ENCODE measurements at places on chromosomes 4 and X.

DNA sequence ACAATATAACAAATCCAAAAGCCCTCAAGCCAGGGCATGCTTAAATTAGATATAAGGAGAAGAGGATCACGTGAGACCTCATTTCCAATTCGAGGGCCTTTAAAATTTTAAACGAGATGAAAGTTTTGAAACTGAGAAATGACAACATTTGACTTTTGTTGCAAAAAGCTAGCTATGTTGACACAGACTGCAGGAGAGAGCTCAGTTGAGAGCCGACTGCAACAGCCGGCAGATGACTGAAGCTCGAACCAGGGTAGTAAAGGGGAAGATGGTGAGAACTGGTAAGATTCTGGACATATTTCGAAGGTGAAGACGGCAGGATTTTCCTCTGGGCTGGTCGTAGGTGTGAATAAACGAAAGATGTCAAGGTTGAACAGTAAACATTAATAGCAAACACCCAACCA lies 773 bp downstream of the PRMT9 start:
- DNase-seq = peak; percentile 40

DNA sequence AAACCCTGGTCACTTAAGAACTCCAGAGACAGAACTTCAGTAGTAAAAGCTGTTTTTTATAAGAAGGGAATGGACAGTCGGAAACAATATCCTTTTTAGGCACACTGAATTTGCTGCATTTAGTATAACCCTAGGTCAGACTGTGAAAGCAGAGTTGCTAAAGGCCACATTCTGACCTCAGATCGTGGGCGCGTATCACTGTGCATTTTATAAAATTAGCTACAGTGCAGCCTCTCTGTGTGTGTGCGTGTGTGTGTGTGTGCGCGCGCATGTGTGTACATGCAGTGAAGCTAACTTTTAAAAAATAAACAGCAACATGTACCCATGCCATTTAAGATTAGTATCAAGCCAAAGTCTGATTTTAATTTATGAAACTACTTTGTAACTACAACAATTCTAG lies 8.0 kb downstream of the ZNF827 start:
- DNase-seq = no peak

- DNase-seq = peak; percentile 76
These were observed 78.0 kb upstream of the DRD5 start for GRCh38 chr4:9703391-9703790.

DNA sequence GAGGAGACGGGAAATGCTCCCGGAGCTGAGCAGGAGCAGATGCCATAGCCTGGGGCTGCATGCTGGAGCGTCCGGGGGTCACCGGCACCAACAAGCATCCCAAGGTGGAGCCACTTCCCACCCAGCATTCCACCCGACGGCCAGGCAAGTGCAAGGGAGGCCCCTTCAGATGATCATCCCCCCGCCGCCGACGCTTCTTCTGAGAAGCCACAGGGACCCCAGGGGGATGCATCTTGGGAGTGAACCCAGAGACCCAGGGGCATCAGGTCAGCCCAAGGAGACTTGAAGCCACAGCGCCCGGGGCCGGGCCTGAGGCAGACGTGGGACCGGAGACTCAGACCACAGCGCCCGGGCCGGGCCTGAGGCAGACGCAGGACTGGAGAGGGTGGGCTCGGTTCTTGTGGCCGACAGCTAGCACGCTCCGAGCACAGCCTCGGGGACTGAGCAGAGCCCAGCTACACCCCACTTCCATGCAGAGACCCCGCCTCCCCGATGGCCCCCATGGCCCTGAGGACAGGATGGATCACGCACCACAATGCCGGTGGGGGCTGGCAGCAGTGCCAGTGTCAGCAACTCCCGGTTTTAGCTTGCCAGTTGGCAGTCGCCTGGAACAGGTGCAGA lies 33.0 kb upstream of the CPLX1 start:
- DNase-seq = no peak

- no peak for DNase-seq
These were observed 74.7 kb upstream of the C4orf50 start for GRCh38 chr4:6092971-6093370.

GRCh38 chrX:110146521-110146920 lies 143.6 kb downstream of the TMEM164 start:
- DNase-seq = no peak

- no peak for DNase-seq
These were observed 138.2 kb downstream of the KLHL13 start for GRCh38 chrX:117978402-117978801.

GRCh38 chr4:94932366-94932765 lies 174.6 kb downstream of the BMPR1B start:
- DNase-seq = no peak

- DNase-seq = no peak
These were observed 31.1 kb upstream of the PDLIM3 start for GRCh38 chr4:185566425-185566824.

DNA sequence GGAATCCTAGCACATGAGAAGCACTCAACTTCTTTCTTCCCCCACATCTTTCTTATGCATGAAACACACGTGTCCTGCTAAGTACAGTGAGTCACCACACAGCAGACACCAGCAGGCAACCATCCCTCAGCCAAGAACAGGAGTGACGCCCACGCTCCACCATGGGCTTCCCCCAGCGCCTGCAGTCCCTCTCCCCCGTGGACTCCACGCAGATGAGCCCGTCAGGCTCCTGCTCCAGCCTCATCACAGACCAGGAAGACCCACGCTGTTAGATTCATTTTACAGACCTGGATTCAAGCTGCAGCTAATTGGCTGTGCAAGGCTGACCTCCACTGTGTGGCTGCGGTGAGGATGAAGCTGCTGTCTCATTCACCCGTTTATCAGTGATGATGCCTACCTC lies 16.7 kb downstream of the HMX1 start:
- no peak for DNase-seq

DNA sequence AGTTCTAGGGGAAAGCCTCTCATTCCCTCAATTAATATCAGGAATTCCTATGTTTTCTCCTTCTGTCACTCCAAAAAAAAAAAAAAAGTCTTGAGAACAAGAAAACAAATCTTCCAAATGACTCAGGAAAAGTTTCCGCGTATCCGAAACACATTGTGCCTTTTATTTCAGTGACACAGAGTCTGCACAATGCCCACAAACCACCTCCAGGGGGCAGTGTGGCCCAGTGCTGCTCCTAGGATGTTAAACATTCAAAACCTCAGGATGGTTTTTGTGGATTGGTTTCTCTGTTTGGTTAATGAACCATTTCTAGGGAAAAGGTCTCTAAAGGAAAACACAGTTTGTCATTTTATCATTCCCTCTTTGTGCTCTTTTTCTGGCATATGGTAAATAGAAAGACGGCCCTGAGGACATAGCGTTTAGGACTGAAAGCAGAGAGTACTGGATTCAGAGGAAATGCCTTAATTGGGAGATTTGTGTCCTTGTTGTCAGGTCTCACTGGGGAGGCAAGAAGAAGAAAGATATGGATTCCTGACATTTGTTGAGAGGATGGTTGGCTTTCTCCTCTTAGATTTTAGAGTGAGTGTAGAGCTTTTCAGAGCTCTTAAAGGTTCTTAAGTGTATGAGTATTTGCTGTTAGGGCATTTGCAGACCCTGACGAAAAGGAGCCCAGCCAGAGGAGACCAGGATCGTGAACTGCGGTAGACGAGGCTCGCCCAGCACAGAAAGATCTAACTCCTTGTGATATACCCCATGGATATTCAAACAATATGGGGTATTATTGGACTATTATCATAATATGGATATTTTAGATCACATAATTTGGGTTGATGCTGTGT lies 65.7 kb upstream of the MAP9 start:
- DNase-seq = peak; percentile 85

DNA sequence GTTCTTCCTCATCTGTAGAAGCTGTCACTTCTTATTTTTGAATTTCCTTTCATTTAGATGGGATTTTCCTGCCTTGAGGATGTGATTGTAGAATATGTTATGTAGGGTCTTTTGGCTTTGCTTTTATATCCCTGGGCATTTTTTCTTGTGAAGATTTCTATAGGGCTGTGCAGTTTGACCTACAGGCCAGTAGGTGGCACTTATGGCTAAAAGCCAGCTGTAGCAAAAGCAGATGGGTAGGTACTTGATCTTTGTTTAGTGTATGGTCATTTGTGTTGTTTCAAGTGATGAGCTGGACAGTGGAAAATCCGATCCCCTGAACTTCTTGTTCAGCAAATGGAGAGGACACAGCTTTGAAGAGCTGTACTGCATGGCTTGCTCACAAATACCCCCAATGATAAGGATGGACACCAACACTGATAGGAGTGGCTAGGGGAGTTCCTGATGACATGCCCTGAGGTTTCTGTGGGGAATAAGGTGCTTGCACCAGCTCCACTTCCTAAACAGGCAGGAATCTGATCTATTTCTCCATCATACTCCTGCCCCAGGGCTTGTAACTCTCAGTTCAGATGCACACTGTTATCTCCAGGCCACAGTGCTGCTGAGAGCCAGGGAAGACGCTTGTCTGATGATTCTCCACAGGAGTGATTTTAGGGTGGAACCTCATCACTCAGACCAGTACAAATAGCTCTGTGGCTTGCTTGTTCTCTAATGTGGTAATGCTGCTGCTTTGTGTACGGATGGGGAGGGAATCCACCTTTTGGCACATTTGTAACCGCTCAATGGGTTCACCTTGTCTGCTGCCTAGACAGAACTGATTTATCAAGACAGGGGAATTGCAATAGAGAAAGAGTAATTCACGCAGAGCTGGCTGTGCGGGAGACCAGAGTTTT lies 417.1 kb upstream of the MAGEB16 start:
- DNase-seq = no peak

DNA sequence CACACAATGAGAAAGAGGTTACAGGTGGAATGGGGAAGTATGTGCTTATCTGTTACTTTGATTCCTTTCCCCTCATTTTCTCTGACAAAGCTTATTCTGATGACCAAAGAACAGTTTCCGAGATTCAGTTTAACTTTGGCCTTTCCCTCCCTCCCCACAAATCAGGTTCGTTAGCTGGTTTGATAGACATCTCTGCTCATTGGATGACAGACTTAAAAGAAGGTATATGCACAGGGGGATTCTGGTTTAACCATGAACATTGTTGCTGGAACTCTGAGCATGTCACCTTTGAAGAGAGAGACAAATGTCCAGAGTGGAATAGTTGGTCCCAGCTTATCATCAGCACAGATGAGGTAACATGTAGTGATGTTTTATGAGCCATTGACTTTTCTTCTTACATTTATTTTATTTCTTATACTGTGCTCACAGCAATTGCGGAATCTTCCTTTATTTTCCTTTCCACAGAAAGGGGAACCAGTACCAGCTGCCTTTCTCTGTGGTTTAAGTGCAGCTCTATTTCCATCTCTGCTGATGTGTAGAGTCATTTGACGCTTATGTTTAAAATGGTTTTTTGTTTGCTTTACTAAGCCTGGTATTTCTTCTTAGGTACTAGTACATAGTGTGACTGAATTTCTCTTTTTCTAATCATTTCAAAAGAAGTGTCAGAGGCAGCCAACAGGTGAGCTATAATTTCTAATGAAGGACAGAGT lies 125.0 kb downstream of the AKAP4 start:
- no peak for DNase-seq

DNA sequence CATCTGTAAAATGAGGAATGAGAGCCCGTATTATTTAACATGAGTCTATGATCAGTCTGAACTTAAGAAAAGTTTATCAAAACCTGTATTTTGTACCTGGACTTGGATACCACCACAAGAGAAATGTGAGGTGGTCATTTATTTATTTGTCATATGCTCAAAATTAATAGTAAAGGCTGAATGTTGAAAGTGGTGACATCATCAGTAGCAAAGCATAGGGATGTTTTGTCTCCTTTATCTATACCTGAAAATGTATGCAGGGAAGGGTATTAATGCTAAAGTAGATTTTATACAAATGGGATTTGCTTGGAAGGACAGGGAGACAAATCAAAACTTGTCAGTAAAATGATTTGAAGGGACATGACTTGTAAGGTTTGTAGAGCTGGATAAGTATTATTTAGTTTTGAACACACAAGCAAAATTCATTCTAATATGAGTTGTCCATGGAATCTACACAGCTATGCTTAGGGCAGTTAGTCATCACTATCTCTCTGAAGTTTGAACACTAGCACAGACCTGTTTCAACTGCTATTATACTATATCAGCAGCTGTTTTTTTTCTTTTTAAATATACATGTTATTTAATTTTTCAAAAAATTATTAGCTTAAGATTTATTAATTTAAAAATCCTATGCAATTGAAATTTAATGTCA lies 52.4 kb upstream of the GUCY1A1 start:
- no peak for DNase-seq

- DNase-seq = peak; percentile 93
These were observed at the start of gene VAMP7 for GRCh38 chrX:155881158-155881993. VAMP7 (plus strand) TSS chrX:155881345; CDS start chrX:155889467, 8,122 bp downstream.

DNA sequence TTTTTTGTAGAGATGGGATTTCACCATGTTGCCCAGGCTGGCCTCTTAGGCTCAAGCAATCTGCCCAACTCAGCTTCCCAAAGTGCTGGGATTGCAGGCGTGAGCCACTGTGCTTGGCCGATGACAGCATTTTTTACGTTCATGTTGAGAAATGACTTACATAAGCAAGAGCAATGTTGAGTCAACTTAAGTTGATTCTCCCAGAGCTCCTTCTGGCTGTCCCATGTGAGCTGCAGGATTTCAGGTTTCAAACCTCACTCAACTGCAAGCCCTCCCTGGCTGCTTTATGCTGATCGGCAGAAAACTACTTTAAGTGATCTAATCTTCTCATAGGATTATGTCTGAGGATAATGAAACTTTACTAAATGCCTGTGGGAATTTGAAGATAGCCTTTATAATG lies 86.8 kb downstream of the GC start:
- no peak for DNase-seq

DNA sequence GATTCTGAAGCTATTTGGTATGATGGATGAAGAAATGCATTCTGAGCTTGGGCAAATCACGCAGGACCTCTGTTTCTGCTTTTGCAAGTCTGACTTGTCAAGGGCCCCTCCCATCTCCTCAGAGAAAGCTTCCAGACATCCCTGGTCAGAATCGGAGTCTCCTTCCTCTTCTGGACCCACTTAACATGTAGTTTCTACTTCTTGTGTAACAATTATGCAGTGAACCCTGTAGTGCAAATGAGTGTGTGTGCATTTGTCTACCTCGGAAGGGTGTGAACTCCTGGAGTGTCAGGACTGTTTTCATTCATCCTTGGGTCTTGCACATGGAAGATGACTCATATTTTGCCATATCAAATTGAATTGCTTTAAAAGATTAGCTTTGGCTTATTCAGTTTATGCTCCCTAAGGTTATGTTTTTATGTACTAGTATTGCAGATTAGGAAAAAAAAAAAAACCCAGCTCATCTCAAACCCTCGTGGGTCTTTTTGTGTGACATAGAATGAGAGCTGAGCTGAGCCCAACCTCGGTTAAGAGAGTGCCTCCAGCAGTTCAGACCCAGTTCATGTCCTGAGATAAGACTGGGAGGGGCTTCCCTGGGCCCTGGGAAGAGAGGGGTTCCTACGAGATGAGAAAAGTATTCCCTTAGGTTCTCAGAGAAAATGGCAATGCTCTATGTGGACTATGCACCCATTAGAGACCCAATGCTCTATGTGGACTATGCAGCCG lies 61.1 kb upstream of the RPL34 start:
- DNase-seq = no peak
